ENCODE measurements at places on chromosomes 6 and 20. TPM values are rescaled to one million over a fixed set of nuclear protein-coding genes. Genes with fewer than 3 reads are reported as not detected.

PDE10A gene
- total RNA-seq: 0.31 TPM

SCRT2 gene
- not detected for total RNA-seq

DNA sequence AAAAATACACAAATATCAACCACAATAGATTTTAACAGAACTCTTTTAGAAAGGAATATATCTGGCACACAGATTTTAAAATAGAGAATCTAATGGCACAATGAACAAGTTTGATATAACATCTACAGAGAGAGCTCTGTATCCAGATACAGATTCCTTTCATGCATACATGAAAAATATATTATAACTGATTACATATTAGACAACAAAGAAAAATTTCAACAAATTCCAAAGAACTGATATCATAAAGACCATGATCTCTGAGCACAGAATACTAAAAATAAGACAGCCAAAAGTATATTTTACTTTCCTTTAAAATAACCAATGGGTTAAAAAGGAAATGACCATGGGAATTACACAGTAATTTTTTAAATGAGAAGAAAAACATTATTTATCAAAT, 74.1 kb upstream of the MAP7 start:
- no peak for DNase-seq
- H3K27me3 ChIP-seq: no peaks in the 10 kb centered on the region
- H3K27ac ChIP-seq: no peak overlapping the region
- H3K4me3 ChIP-seq: no peak overlapping the region
- H3K4me1 ChIP-seq: no peaks in the 10 kb centered on the region
- no peaks in the 10 kb centered on the region for H3K36me3 ChIP-seq

- no peaks in the 10 kb centered on the region for H3K27me3 ChIP-seq
- no peaks in the 10 kb centered on the region for H3K4me1 ChIP-seq
- no peak overlapping the region for H3K27ac ChIP-seq
- H3K36me3 ChIP-seq: no peaks in the 10 kb centered on the region
- DNase-seq: no peak
- no peak overlapping the region for H3K4me3 ChIP-seq
Measured at GRCh38 chr20:48092596-48093280, 307.5 kb upstream of the SULF2 start.

DNA sequence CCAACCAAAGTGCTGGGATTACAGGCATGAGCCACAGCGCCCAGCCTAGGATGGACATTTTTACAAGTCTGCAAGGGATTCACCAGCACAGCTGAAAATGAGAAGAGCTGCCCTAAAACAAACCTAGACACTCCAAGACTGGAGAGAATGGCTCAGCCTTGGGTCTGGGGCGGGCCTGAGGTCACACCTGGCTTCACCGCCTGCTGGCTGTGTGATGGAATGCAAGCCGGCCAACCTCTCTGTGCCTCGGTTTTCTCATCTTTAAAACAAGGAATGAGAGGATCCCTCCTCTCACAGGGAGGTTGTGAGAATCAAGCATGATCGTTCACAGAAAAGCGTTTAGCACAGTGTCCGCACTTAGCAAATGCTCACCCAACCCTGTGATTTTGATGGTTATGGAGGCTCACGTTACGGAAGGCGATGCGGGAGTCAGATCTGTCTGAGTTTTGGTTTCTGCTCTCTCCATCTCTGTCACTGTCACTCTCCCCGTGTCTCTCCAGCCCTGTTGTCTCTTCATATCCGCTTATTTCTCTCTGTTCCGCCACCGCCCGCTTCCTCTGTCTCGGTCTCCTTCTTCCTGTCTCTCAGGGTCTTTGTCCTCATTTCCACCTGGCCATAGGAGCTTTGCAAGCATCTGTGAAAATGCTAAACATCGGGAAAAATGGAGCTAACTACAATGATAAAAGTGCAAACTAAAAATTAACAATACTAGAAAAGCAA, 47.6 kb downstream of the CEBPB start:
- H3K36me3 ChIP-seq: no peaks in the 10 kb centered on the region

GRCh38 chr6:5379647-5380242, 118.4 kb downstream of the FARS2 start:
- H3K27me3 ChIP-seq: no peaks in the 10 kb centered on the region
- no peak overlapping the region for H3K27ac ChIP-seq
- peak; percentile 59 for DNase-seq
- H3K4me3 ChIP-seq: no peak overlapping the region
- no peaks in the 10 kb centered on the region for H3K4me1 ChIP-seq

DNA sequence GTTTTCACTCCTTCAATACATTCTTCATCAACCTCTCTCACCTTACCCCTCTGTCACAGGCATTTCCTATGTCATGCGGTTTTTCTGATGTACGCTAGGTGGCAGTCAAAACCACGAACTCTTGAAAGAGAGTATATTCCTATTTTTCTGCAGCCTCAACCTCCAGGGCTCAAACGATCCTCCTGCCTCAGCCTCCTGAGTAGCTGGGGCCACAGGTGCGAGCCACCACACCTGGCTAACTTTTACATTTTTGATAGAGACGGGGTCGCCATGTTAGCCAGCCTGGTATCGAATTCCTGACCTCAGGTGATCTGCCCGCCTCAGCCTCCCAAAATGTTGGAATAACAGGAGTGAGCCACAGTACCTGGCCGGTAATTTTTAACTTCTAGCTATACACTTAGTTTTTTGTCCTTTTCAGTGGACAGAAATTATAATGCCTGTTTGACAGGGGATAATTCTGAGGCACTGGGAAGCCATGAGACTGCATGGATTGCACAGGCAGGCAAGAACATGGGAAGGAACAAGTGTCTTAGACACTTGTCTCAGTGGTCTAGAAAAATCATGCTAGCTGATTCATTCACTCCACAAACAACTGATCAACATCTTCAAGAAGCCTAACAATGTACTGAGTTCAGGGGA, 22.5 kb upstream of the HFE start:
- no peaks in the 10 kb centered on the region for H3K27me3 ChIP-seq
- H3K4me1 ChIP-seq: no peaks in the 10 kb centered on the region
- H3K36me3 ChIP-seq: no peaks in the 10 kb centered on the region
- no peak overlapping the region for H3K4me3 ChIP-seq
- no peak for DNase-seq

GRCh38 chr6:45427726-45428125, 50.0 kb upstream of the SUPT3H start:
- H3K27me3 ChIP-seq: peaks cover 8% of the 10 kb centered on the region
- H3K27ac ChIP-seq: no peak overlapping the region
- no peaks in the 10 kb centered on the region for H3K4me1 ChIP-seq
- no peaks in the 10 kb centered on the region for H3K36me3 ChIP-seq
- no peak overlapping the region for H3K4me3 ChIP-seq

- H3K27me3 ChIP-seq: no peaks in the 10 kb centered on the region
- peaks cover 71% of the 10 kb centered on the region for H3K36me3 ChIP-seq
- H3K4me1 ChIP-seq: no peaks in the 10 kb centered on the region
- DNase-seq: no peak
- H3K4me3 ChIP-seq: no peak overlapping the region
Measured at GRCh38 chr6:118908441-118908840, 14.5 kb downstream of the ASF1A start.

DNA sequence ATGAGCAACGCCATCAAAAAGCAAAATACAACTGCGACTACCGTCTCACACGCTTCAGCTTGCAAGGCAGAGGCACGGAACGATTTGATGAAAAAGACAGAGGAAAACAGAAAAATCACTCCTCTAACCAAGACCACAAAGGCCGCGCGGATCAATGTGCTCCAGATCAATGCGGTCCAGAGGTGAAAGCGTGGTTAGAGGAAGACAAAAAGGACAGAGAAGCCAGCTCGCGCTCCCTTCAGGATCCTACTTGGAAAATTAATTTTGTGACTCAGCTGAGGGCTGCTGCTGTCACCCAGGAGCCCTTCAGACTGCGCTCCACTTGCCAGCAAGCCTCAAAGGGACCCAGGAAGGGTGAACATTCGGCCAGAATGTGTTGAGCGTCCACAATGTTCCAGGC, 140.2 kb upstream of the RPS6KA2 start:
- no peak overlapping the region for H3K4me3 ChIP-seq
- peak; percentile 24 for DNase-seq
- H3K27ac ChIP-seq: no peak overlapping the region

- peaks cover 21% of the 10 kb centered on the region for H3K36me3 ChIP-seq
- no peak overlapping the region for H3K4me3 ChIP-seq
- H3K27ac ChIP-seq: no peak overlapping the region
- H3K4me1 ChIP-seq: no peaks in the 10 kb centered on the region
- no peaks in the 10 kb centered on the region for H3K27me3 ChIP-seq
Measured at GRCh38 chr6:166952567-166953486, 3.5 kb downstream of the RNASET2 start.

- DNase-seq: no peak
- H3K36me3 ChIP-seq: peaks cover 6% of the 10 kb centered on the region
- peaks cover 2% of the 10 kb centered on the region for H3K27me3 ChIP-seq
- no peak overlapping the region for H3K27ac ChIP-seq
- H3K4me3 ChIP-seq: no peak overlapping the region
Measured at GRCh38 chr20:4090756-4091489, 75.6 kb upstream of the RNF24 start.
